ENCODE measurements at places on chromosomes 5 and 9.

- DNase-seq = no peak
Observed at GRCh38 chr5:82730913-82731312, 346.3 kb downstream of the TMEM167A start.

DNA sequence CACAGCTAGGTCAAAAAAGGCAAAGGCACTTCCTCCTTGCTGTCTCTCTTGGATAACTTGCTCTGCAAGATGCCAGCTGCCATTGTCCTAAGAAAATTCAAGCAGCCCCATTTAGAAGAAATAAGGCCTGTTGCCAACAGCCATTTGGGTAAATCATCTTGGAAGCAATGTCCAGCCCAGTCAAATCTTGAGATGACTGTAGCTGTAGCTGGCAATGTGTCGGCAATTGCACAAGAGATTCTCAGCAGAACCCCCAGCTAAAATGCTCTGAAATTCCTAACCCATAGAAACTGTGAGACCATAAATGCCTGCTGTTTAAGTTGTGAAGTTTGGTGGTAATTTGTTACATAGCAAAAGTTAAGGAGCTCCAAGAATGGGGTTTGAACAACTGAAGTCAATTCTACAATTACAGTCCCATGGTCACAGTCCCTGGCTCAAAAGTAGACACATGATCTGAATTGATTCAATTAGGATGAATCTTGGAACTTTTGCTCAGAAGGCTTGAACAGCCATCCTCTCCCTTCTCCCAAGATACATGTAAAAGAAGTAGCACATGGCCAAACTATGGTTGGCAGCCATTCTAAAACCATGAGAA, 151.1 kb downstream of the MPDZ start:
- no peak for DNase-seq

DNA sequence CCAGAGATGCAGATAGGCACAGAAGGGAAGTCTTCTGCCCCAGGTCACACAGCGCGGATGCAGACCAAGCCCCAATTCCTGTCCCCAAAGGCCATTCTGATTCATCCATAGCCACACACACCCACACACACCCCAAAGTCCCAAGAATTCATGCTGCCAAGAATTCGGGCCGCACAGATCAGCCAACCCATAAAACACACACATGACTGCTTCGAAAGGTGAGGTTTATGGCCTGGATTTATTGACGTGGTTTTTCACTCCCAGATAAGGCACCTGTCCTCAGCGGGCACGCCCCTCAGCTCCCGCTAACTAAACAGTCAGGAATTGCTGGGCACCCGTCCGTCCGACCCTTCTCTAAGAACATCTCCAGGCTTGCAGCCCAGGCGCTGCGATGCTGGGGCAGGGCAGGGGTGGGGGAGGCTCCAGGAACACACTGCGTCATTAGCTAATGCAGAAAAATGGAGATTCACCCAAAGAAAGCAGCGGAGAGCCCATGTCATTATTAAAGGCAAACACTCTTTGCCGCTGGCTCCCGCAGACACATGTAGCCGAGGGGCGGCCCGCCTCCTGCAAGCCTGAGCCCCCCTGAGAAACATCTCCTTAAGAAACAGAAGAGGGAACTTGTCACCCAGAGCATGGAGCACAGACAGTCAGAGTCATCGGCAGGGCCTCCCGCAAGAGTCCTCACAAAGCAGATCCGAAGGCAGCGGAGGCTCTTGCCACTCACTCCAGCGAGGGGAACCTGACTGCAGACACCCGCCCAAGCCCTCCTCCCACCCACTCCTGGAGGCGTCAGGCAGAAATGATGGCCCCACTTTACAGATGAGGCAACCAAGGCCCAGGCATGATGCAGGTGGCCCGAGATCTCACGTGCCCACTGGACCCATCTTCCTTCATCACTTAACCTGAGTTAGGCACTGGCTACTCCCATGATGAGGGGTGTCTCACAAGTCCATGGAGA, 19.9 kb downstream of the VAV2 start:
- no peak for DNase-seq

DNA sequence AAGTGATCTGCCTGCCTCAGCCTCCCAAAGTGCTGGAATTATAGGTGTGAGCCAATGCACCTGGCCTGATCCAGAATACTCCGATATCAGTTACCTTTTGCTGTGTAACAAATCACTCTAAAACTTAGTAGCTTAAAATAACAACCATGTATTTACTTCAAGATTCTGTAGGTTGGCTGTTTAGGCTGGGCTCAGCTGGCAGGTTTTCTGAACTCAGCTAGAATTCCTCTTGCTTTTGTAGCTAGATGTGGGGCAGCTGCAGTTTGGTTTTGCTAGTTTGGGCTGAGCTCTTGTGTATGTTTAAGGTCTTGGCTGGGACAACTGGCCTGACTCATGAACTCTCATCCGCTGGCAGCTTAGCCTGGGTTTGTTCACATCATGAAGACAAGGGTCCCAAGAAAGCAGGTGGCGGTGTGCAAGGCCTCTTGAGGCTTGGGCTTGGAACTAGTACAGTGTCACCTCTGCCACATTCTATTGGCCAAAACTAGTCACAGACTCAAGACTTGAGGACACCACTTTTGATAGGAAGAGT, 138.3 kb upstream of the SHB start:
- no peak for DNase-seq

DNA sequence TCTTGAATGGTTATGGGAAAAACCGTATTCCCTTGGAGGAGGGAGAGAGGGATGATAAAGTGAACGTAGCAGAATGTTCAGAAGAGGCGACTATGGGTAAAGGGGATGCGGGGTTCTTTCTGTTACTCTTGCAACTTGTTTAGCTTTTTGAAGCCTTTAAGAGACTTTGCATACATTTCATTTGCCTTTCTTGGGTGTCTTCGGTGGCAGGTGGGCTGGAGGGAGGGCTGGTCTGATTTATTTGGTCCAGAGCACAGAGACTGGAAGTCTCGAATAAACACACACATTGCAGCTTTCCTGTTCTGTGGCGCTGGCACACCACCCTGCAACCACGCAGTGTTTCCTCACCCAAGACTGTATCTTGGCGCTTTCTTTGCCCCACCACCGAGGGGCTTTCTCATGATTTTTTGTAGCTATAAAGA, 23.2 kb downstream of the TTF1 start:
- DNase-seq = no peak

- no peak for DNase-seq
Observed at GRCh38 chr5:43771611-43772031, 168.6 kb downstream of the NNT start.

GRCh38 chr5:96483878-96484277, 50.8 kb upstream of the PCSK1 start:
- DNase-seq = no peak

- no peak for DNase-seq
Observed at GRCh38 chr5:22650511-22650910, 202.6 kb downstream of the CDH12 start.

DNA sequence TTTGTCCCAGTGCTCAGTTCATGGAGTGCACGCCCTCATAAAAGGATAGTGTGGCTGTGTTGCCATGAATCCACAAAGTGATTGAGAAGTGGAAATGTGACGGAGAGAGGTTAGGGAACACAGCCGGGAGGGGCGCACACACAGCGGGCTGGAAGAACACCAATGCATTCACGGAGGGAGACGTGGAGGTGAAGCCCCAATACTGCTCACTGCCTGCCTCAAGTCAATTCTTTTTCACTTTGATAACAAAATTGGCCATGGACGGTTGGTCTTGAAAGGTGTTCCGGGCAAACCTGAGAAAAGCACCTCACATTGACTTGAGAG, 424.1 kb downstream of the MED10 start:
- no peak for DNase-seq

- DNase-seq = no peak
Observed at GRCh38 chr9:100499460-100499859, 26.5 kb downstream of the TMEFF1 start.

GRCh38 chr5:58300346-58300895, 159.5 kb downstream of the PLK2 start:
- DNase-seq = no peak

DNA sequence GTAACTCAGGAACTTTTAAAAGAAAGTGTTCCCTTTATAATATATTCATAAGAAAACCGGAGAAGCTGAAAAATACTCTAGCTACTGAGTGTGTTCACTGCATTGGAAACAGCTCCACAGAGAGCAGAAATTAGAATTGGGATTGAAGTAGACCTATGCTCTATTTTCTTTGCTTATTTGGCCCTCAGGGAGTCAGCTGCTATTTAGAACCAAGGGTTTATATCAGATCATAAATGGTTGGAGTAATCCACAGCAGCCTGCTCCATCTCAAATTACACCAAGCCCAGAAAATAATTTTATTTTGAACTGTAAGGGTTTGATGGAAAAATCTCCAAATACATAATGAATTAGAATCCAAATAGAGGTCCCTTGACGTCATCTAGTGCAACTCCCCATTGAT, 202.6 kb downstream of the ADAMTSL1 start:
- no peak for DNase-seq

DNA sequence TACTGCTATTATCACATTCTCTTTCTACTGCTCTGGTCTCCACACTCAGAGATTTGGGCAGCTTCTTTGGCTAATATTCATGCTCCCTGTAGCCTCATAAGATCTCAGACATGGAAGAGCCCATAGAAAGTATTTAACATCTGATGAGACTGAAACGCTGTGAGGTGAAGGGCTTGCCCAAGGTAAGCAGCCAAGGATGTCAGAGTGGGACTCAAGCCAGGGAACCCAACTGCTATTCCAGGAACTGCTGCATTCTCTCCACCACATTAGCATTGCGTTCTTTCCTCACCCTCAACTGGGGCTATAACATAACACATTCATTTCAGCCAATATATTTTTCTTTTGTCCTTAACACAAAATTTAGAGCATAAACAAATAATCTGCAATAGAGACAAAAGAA, 3.8 kb downstream of the ADRB2 start:
- DNase-seq = no peak

- DNase-seq = no peak
Observed at GRCh38 chr9:105082843-105083242, 154.9 kb upstream of the ABCA1 start.

- no peak for DNase-seq
Observed at GRCh38 chr9:110691002-110691549, 22.5 kb downstream of the MUSK start.

- DNase-seq = no peak
Observed at GRCh38 chr9:36318212-36318802, 60.1 kb upstream of the GNE start.

DNA sequence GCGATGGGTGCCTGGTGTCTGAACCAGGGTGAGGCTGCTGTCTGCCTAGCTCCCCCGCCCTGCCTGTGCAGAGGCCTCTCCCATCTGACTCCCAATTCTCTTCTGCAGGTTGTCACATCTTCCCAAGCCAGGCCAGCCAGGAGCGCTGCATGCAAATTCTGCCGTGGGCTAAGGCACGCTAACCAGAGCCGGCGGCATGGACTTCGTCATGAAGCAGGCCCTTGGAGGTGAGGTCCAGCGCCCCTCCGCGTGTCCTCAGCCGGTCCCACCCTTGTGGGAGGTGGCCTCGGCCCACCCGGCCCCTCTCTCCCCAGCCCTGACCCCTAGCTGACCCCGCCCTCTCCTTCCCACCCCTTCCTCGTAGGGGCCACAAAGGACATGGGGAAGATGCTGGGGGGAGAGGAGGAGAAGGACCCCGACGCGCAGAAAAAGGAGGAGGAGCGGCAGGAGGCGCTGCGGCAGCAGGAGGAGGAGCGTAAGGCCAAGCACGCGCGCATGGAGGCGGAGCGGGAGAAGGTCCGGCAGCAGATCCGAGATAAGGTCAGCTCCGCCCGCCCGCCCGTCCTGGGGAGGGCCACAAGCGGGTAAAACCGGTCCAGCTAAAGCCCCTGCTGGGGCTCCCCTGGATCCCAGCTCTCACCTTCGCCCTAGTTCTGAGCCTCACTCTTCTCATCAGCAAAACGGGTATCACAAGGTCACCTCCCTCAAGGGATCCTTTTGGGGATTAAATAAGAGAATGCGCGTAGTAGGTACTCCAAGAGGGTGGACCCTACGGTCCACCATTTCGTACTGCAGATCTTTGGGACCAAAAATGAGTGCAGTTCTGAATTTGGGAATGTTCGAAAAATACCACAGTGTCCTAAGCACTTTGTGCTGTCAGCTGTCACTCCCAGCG, 7.4 kb downstream of the CPLX2 start:
- DNase-seq = no peak

GRCh38 chr5:7548596-7548995, 152.7 kb downstream of the ADCY2 start:
- no peak for DNase-seq

DNA sequence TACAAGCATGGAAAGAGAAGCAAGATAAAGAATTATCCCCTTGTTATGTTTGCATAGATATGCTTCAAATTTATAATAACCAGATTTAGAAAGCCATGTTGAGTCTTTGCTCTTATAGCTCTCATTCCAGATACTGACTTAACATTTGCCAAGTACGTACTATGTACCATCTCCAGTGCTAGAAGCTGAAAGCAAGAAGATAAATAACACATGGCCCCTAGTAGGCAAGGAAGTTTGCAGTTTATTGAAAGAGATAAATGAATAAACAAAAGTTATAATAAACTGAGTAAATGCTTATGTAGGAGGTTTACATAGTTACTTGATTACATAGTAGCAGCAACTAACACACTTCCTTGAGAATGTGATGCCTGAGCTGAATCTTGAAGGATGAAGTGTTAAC, 628.4 kb downstream of the HINT1 start:
- no peak for DNase-seq

DNA sequence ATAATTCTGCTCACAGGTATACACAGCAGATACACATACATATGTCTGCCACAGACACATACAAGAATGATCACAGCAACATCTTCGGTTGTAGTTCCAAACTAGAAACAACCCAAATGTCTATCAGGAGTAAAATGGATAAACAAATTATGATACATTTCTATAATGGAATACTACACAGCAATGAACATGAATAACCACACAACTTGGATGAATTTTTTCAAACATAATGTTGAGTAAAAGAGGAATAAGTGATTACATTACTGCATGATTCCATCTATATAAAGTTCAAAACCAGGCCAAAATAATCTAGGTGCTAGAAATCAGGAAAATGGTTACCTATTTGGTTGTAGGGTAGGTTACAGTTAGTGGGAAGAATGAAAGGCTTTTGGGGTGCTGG, 4.6 kb upstream of the EGFLAM start:
- no peak for DNase-seq

DNA sequence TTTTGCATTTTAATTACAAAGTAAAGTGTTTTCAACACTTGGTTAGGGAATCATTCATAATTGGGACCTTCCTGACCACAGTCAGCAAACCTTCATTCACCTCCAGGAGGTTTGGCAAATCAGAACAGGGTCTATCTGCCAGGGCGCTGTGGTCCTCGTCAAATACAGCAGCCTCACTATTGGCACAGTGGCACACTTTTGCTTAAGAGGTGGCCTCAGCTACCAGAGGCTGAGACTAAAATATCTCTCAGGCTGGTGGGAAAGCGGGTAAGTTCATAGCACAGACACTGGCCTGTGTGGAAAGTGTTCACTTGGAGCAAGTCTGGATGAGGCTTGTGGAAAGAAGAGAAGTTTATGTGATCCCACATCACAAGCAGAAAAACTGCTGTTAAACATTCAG, 268.6 kb upstream of the DAPK1 start:
- no peak for DNase-seq

DNA sequence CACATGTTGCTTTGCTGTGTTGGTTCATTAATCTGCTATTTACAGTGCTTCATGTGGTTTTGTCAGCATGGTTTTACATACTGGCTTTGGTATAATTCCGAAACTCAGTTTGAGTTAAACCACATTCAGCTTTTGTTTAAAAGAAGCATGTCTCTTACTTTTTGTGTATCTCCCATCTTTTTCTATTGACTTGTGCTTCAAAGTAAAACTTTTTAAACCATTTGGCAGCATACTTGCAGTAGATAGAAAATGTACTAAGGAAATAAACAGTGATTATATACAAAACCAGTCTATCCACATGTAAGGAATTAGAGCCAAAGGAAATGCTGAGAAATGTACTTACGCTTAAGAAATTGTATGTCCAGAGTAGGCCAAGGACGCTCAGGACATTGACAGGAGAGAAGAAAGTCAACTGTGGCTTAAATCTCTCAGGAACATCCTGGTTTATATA, 286.9 kb downstream of the ARHGEF28 start:
- no peak for DNase-seq
